ENCODE measurements at places on chromosomes 13 and 19. TPM values are rescaled to one million over a fixed set of nuclear protein-coding genes. Genes with fewer than 3 reads are reported as not detected.

DNA sequence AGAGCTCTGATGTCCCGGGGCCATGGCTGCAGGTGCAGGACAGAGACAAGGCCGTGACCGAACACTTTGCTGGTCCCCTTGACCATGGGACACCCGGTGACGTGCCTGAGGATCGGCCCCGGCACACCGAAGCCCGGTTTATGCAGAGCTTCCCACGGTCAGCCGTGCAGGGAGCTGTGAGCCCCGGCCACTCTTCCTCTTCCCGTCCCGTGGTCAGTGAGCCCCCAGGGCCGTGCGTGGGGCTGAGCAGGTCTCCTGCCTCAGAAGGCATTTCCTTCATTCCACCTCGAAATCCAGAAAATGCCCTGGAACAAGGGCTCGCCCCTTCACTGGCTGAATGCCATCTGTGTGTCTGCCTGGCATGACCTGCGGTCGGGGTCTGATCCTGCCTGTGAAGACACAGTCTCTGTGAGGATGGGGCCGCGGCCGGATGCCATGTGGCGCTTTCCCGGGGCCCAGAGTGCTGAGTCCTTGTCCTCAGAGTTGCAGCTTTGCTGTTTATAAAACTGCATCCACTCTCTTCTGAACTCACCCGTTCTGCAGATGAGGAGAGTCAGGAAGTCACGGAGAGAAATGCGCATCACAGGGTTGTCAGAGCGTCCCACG lies 16.9 kb downstream of the MCF2L start:
- H3K36me3 ChIP-seq = peaks cover 4% of the 10 kb centered on the region
- no peak for DNase-seq
- H3K4me3 ChIP-seq = peak overlapping the region; percentile 69
- no peaks in the 10 kb centered on the region for H3K27me3 ChIP-seq

CRX gene
- total RNA-seq = not detected

DNA sequence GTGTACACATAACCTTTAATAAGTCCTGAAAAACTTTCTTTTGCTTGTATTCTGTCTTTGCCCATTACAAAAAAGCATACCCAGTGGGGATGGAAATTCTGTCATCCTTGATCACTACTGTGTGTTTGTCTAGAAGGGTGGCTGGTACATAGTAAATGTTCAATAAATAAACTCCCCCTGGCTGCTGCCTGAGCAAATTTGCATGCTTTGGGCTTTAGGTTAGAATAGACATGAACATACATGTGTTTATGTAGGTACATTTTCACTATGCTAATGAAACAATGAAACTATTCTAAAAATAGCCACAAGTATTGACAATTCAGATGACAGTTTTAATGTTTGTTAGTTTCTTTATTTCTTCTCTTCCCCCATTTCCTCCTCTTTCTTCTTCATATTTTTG lies 36.1 kb downstream of the TNFSF13B start:
- H3K4me3 ChIP-seq = no peak overlapping the region
- no peak for DNase-seq
- H3K4me1 ChIP-seq = peaks cover 9% of the 10 kb centered on the region
- H3K36me3 ChIP-seq = peaks cover 3% of the 10 kb centered on the region

CCDC124 gene
- 87.4 TPM for total RNA-seq

ERFL gene
- total RNA-seq = not detected

ZNF333 gene
- total RNA-seq = 6.5 TPM

GRCh38 chr19:14369399-14370168 lies 11.7 kb upstream of the ADGRE5 start:
- H3K4me1 ChIP-seq = peaks cover 16% of the 10 kb centered on the region
- DNase-seq = no peak
- H3K27ac ChIP-seq = peak overlapping the region; percentile 59

GRCh38 chr13:46359714-46360113 lies 27.3 kb downstream of the RUBCNL start:
- no peak overlapping the region for H3K27ac ChIP-seq
- no peaks in the 10 kb centered on the region for H3K27me3 ChIP-seq
- no peak for DNase-seq
- H3K4me1 ChIP-seq = no peaks in the 10 kb centered on the region
- H3K4me3 ChIP-seq = no peak overlapping the region
- H3K36me3 ChIP-seq = no peaks in the 10 kb centered on the region

RNF225 gene
- total RNA-seq = not detected

DNA sequence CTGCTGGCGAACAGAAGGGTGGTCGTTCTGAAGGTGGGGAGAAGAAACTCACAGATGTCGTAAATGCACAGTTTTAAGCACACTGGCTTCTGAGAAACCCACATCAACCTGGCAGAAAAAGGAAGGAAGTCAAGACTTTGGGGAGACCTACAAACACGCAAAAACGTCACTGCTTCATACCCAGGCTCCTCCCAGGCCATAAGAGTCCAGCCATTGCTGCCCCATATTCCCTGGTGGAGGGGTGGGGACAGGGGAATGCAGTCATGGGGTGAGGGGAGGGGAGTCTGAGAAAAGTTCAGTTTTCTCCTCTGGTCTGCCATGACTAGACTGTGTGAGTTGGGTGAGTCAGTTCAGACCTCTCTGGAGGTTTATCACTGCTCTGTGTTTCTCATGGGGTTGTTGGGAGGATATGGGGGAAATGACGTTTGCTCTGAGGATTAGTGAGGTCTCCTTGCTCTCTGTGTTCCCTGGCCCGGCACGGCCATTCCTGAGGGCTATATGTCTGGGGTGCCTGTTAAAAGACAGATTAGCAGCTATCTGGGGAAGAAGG lies 139.0 kb downstream of the FLT1 start:
- H3K36me3 ChIP-seq = no peaks in the 10 kb centered on the region
- no peaks in the 10 kb centered on the region for H3K27me3 ChIP-seq
- H3K27ac ChIP-seq = no peak overlapping the region
- DNase-seq = no peak
- H3K4me3 ChIP-seq = no peak overlapping the region

RUBCNL gene
- total RNA-seq = 0.38 TPM

- H3K4me1 ChIP-seq = no peaks in the 10 kb centered on the region
- no peak overlapping the region for H3K27ac ChIP-seq
- no peak overlapping the region for H3K4me3 ChIP-seq
- no peaks in the 10 kb centered on the region for H3K27me3 ChIP-seq
- no peak for DNase-seq
- no peaks in the 10 kb centered on the region for H3K36me3 ChIP-seq
Measured at GRCh38 chr19:35427187-35427586, 20.9 kb upstream of the FFAR2 start.

- DNase-seq = no peak
- H3K27ac ChIP-seq = peak overlapping the region; percentile 96
- H3K27me3 ChIP-seq = no peaks in the 10 kb centered on the region
- H3K36me3 ChIP-seq = peaks cover 42% of the 10 kb centered on the region
Measured at GRCh38 chr19:58474997-58475713, 997 bp upstream of the ZNF446 start.

- no peak for DNase-seq
- H3K4me3 ChIP-seq = no peak overlapping the region
- no peaks in the 10 kb centered on the region for H3K36me3 ChIP-seq
- H3K27me3 ChIP-seq = no peaks in the 10 kb centered on the region
- no peaks in the 10 kb centered on the region for H3K4me1 ChIP-seq
Measured at GRCh38 chr13:39132286-39133230, 94.3 kb downstream of the NHLRC3 start.

TGFBR3L gene
- total RNA-seq = 8.2 TPM

Data from left ventricle myocardium inferior (tissue), 1 donor.